ENCODE measurements at places on chromosomes 5 and 9.

- no peak for DNase-seq
Observed at GRCh38 chr9:91562416-91562815, 138.8 kb upstream of the NFIL3 start.

DNA sequence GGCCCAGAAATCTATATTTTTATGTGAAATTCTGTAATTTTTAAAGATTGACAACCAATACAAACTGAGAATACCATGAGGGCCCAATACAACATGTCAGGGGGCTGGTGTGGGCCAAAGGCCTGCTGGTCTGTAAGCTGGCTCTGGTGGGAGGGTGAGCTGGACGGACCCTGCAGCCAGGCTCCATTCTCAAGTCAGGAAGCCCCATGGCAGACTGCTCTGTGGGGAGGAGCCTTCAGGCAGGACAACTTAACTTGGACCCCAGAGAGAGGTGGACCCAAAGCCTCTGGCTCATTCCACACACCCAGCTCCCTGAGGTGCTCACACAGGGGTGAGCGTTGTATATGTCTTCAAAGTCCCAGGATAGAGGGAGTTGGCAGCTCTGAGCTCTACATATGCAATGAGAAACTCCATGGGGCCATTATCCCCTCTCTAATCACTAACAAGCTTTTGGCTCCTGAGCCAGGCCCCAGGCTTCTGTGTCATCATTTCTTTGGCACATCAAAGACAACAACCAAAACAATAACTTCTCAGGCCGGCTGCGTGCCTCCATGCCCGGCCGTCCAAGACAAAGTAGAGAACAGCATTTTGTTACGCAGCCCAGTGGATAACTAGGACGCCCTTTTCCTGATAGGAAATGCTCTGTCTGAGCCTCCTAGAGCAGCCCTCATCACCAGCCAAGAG is 6.4 kb downstream of the SEPTIN8 start:
- DNase-seq = no peak

DNA sequence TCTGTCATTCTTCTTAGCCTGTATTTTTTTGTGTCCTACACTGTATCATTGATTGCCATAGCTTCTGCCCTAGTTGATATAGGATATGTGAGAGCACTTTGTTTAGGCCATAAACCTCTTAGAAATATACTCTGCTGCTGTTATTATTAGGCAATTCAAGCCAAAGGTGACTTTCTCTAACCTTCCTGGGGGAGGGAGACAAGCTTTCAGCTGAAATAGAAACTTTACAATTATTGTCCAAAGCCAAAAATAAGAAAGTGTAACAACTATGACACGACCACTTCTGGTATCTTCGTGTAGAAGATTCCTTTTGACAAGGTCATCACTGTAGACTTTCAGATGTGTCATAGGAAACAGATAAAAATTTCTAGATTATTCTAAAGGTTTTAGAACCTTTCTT is 12.2 kb upstream of the CSNK1A1 start:
- DNase-seq = no peak

GRCh38 chr9:136117291-136117915 is 1.3 kb downstream of the TMEM250 start:
- no peak for DNase-seq

DNA sequence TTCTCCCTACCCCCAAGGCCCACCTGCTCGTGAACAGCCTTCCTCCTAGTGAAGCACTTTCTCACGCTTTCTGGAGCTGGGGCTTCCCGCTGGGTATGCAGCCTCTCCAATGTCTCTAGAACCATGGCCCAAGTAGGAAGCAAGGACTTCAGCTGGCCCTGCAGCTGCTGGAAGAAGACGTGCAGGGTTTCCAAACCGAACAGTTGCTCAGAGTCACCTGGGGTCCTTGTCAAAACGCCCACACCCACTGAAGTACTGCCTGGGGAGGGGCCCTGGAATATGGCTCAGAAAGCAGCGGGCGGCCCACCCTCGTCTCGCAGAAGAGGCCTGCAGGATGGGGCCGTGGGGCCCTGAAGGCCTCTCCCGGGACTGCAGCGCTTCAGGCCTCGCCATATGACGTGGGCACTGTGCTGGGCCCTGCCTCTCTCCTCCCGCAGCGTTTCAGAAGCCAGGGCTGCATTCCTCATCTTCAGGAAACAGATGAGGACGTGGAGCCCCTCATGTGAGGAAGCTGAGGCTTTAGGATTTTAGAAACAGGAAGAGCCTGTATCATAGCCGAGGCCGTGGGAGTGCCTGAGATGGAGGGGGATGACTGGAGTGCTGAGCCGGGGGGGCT is 116.0 kb upstream of the LMX1B start:
- no peak for DNase-seq

- DNase-seq = no peak
Observed at GRCh38 chr5:118918232-118918631, 70.1 kb downstream of the DTWD2 start.

- DNase-seq = no peak
Observed at GRCh38 chr5:170570476-170570875, 66.7 kb downstream of the KCNIP1 start.

GRCh38 chr5:32712481-32713360 is 1.6 kb downstream of the NPR3 start:
- DNase-seq = no peak

- DNase-seq = no peak
Observed at GRCh38 chr5:179889885-179890284, 17.8 kb downstream of the TBC1D9B start.
